ENCODE measurements at places on chromosomes 2 and 18.

DNA sequence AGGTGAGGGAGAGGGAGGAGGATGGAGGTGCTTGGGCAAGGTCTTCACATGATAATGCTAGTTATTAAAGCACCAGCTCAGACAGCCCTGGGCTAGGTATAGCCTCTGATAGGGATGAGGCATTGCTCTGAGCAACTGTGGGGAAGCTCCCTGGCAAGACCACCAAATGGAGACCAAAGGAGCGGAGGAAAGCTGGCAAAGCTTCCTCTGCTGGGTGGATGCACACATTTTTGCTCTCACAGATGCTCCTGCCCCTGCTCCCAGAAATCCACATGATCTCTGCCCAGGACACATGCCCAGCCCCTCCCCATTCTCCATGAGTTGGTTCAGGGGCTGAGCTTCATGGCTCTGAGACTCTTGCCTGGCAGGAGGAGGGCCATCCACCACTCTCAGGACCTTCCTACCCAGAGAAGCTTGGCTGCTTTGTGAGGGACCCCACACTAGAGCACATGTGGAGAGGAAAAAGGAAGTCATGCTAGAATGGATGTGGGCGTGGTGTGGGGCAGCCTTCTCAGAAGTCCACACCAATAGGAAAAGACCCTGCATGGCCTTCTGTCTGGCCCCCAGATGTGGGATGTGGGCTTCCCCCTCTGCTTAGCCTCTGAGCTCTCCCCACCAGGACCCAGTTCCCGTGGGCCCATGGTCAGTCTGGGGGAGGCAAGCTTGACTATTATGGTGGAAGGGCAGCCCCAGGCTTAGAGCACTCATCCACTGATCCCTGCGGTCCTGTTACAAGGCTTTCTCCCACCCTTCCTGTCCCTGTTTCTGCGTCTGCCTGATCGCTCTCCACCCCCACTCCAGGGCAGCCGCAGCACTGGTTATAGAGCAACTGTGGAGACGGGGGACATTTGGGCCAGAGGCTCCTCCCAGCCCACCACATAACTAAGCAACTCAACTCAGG lies 10.5 kb upstream of the CYP26B1 start:
- no peak for DNase-seq

- no peak for DNase-seq
These were observed 34.8 kb downstream of the GAREM1 start for GRCh38 chr18:32435631-32436500.

DNA sequence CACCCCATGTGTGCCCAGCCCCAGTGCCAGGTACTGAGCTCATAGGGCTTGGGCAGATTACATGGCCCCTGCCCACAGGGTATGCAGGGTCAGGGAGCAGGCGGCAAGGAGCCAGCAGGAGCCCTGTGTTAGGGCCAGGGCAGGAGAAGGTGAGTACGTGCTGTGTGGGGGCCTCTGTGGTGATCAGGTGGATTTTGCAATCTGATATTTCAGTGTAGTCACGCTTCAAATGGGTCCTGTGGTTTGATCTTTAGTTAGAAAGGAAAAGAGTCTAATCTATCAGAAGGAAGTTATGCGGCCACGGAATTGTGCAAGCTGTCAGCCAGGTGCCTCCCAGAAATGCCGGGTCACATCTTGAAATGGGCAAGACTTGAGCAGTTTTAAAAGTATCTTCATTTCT lies 13.9 kb downstream of the UBE2F start:
- no peak for DNase-seq

- no peak for DNase-seq
These were observed 27.5 kb downstream of the SOS1 start for GRCh38 chr2:39093218-39093898.

DNA sequence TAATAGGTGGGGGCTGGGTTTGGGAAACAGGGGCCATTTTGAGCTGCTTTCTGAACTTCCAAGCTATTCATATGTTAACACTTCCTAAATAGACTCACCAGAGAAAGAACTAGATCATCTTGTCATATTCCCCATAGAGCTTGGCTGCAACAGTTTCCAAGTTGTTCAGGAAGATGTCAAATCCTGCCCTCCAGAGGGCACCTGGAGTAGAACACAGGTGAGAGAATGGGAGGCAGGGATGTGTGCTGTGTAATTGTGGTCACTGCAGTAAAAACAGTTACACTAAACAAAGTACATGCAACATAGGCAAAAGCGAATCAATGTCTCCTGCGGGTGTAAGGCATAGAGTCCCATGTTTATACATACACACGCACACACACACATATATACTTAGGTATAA lies 34.5 kb upstream of the LRRC30 start:
- DNase-seq = no peak

DNA sequence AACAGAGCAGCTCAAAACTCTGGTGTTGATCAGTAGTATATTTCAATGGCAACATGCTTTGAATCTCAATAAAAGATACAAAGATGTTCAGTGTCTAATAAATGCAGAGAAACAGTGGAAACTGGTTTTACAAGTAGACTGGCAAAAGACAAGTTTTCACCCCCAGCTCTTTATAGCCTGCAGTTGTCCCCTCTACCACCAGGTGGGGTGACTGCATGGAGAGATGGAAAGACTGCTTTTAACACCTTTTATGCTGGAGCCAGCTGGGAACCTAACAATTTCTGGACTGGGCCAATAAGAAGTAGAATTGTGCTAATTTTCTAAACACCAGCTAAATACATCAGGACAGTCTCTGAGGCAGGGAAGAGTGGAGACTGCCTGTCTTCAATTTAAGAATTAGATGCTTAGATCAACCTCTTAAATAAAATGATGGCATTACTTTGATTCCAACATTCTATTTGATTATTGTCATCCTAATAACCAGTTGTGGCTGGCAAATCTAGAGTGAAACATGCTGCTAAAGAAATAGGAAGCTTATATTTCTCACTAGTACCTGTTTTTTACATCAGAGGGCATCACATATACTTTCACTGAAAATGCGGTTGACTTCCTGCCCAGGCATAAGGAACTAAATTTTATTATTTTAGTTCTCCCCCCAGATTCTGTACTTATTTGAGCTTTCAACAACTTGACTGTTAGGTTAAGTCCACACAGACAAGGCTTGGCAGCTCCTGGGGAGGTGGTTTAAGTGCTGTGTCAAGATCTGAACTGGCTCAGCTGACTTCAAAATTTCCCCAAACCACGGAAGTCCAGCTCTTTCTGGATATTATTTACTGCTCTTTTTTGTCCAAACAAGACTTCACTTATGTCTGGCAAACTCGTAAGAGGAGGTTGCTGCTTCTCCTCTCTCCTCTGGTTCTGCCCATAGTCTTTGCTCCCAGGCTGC lies 140.5 kb downstream of the TPGS2 start:
- DNase-seq = peak; percentile 79

DNA sequence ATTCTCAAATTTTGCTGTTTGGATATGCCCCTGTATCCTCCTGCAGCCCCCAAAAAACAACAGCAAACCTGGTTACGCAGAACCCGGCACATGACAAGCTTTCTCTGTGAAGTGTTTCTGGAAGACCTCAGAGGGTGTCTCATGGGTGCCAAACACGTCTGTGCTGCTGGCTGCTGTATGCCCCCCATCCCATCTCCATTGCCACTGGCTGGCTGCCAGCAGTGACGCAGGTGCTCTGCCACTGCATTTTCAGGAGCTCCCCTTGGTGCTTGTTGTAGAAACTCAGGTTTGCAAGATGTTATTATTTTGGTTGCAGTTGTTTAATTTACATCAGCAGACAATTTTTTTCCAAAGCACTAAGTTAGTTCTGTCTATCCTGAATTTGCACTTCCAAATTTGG lies 166.4 kb upstream of the FANCL start:
- no peak for DNase-seq

- peak; percentile 7 for DNase-seq
These were observed 4.9 kb downstream of the QPCT start for GRCh38 chr2:37349231-37349860.

GRCh38 chr2:11457935-11458334 lies 8.0 kb downstream of the E2F6 start:
- DNase-seq = no peak

GRCh38 chr2:238097201-238097987 lies 2.7 kb upstream of the ESPNL start:
- no peak for DNase-seq

- DNase-seq = peak; percentile 76
These were observed 38.4 kb upstream of the ZSWIM2 start for GRCh38 chr2:186887107-186888090.

- DNase-seq = no peak
These were observed 729.8 kb upstream of the SOX11 start for GRCh38 chr2:4962419-4962818.

GRCh38 chr18:75209951-75210258 lies 692 bp upstream of the TSHZ1 start:
- no peak for DNase-seq

DNA sequence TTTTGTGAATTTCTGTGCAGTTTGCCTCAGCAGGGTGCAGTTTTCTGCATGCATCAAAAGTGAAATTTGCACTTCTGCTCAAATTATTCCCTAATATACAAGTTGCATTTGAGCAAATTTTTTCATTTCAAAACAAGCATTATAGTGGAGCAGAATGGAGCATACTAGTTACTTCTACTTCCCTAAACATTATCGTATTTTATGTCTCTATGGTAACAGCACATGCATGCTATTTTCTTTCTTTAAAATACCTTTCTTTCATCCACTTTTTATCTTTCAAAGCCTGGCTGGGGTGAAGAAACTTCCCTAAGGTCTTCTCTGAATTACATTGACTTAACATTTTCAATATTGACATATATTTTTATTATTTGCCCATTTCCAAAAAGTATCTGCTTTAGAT lies 11.2 kb downstream of the RHBDD1 start:
- DNase-seq = no peak

DNA sequence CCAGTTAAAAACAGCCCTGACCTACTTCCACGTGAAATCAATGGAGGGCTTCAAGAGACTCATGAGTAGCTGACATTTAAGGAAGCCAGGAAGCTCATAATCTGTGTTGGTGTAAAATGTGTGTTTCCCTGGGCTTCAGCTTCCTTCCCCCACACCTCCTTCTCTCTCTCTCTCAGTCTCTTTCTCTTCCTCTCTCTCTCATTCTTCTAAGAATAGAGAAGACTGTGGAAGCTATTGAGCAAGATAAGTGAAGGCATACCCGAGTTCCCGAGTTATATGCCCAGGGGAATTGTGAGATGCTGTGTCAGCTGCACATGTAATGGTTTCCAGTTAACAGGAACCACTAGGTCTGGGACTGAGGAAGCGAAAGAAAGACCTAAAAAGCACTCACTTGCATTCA lies 199.4 kb downstream of the NYAP2 start:
- DNase-seq = no peak

DNA sequence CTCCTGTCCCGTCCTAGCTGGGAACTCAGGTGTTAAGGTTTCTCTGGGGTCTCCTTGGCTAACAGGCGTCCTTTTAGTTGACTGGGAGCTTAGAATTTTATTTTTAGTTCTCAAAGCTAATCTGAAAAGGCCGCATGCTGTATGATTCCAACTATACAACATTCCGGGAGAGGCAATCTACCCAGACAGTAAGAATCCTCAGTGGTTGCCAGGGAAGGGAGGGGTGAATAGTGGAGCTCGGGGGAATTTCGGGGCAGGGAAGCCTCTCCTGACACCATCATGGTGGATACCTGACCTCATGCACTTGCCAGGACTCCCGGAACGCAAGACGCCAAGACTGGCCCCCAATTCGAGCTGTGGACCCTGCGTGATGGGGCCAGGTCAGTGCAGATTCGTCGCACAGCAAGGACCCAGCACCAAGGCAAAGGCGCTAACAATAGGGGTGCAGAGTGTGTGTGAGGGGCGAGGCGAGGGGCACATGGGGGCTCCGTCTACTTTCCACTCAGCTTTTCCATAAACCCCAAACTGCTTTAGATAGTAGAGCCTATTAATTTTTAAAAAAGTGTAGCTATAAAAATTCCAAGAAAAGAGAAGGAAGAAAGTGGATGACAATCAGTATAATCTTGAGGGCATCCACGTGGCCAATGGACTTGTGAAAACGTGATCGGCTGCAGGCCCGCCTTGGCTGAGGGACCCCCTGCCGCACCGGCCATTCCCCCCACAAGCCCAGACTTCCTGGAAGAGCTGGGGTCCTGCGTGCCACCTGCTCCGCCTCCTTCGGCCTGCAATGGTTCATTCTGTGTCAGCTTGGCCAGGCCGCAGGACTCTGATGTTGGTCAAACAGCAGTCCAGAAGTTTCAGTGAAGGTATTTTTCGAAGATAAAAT lies 17.3 kb downstream of the PDCD1 start:
- DNase-seq = no peak

DNA sequence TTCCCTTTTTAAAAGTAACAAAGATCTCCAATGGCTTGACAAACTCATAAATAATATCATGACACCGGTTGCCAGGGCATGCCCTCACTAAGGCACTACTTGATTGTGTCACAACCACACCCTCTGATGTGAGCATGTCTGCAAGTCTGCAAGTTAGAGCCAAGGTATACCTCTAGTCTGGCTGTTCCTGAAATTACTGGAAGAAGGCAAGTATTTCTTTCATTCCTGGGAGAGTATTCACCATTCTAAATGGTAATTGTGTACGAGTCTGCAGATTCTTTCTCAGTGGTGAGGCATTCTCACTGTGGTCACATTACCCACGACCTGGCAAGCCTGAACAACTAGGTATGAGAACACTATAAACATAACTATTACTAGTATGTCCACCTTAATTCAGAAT lies 25.7 kb upstream of the RNU4ATAC start:
- peak; percentile 53 for DNase-seq

DNA sequence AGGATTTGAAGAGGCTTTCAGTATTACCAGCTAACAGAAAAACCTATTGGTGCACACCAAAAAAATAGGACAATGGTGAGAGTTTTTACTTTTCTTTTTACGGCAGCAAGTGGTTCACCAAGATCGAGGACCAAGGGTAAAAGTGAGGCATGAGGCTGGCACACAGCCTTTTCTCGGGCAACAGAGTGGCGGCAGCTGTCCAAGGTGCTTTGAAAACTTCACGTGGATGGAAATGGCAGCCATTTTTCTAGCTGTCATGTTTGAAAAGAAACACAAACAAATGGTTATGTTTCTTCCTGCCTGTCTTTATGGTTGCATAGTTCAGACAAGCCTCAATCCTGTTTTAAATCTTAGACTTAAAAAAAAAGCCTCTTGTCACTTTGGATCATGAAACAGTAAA lies 812.5 kb upstream of the CHAC2 start:
- DNase-seq = no peak

DNA sequence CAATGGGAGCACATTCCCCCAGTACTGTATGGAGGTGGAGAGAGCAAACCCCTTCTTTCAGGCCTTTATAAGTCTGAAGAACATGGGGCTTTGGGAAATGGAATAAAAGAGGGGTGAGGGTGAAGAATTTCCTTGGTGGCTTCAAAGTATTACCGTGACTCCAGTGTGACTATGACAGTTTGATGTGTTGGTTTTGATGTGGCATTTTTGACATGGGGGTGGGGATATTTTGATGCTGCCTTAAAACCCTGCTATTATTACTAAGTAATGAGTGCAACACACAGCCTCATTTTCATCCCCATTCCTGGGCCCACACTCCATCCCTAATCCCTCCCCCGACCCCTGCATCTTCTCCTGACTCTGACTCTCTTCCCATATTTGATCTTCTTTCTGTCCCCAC lies 23.6 kb downstream of the QPCT start:
- no peak for DNase-seq

- DNase-seq = no peak
These were observed 3.3 kb downstream of the SNORC start for GRCh38 chr2:232873292-232873908.

All from cardiac fibroblast (primary cell).